ENCODE measurements at places on chromosomes 4 and X.
A peak's percentile ranks its signal among the peaks of the same experiment; 100 is the strongest.

DNA sequence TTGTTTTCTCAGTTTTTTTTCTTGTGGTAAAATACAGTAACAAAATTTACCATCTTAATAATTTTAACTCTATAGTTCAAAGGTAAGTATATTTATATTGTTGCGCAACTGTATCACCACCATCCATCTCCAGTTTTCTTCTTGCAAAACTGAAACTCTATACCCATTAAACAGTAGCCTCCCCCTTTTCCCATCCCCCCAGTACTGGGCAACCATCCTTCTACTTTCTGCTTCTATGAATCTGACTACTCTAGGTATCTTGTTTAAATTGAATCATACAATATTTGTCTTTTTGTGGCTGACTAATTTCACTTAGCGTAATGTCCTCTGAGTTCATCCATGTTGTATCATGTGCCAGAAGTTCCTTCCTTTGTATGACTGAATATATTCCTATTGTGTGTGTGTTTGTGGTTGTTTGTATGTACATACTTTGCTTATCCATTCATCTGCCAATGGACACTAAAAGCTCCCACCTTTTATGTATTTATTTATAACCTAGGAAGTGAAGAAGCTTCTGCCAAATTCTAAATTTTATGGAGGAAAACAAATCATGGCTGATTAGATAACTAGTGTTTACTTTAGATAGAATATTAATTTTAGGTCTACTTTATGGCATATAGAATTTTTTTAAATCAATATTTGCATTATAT is 10.0 kb downstream of the ABHD18 start:
- DNase-seq = peak; percentile 70

DNA sequence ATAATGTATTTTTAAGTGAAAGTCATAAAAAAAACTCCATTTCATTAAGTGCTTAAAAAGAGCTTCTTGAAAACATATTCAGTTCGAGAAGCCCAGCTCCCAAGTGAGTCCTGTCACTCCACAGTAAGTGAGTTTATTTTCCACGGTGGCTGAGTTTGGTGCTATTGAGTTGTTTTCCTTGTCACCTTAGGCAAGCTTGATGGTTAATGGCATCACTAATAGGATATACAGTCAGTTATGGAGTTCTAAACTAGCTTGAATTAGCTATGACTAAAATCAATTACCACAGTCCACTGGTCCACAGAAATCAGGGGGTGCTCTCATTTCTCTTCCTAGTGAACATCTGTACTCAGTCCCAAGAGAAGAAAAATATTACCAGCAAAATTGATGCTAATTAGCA is 1526.2 kb upstream of the IGFBP7 start:
- peak; percentile 5 for DNase-seq

DNA sequence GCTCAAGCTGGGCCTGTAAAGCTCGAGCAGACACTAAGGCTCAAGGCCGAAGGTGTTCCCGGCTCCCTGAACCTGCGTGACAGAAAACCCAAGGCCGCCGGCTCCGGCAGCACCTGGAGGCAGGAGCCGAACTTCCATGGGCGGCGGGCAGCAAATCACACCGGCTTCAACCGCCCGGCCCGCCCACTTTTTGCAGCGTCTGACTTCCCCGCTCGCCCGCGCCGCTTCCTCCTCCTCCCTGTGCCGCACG is 940 bp upstream of the NSD2 start:
- DNase-seq = peak; percentile 99

- DNase-seq = no peak
Observed at GRCh38 chr4:13452927-13453579, 31.1 kb downstream of the RAB28 start.
